ENCODE measurements at places on chromosomes 16 and 17.

GRCh38 chr16:75238132-75238852 lies 13.1 kb downstream of the BCAR1 start:
- no peak for DNase-seq

DNA sequence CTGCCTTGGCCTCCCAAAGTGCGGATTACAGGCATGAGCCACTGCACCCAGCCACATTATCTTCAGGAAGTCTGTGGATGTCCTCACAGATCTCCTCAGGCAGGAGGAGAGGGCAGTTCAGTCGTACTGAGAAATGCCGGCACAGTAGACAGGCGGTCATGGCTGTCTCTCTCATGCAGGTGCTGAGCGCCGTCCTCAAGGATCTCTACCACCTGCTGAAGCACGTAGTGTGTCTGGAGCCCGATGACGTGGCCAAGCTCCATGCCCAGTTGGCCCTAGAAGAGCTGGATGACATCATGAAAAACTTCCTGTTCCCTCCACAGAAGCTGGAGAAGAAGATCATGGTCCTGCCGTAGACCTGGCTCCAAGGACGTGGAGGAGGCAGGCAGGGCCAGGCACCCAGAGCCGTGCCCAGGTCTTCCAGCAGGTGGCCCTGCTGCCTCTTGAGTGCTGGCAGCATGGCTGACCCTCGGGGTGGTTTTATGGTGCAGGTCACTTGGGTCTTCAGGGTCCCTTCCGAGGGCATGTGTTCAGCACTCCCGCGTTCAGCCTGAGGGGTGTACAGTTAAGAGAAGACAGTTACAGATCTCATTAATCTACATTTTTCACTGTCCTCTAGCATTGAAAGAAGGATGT lies 22.0 kb upstream of the HAS3 start:
- DNase-seq, result no peak

- DNase-seq, result no peak
Measured at GRCh38 chr16:4591706-4592470, 22.8 kb downstream of the UBALD1 start.

DNA sequence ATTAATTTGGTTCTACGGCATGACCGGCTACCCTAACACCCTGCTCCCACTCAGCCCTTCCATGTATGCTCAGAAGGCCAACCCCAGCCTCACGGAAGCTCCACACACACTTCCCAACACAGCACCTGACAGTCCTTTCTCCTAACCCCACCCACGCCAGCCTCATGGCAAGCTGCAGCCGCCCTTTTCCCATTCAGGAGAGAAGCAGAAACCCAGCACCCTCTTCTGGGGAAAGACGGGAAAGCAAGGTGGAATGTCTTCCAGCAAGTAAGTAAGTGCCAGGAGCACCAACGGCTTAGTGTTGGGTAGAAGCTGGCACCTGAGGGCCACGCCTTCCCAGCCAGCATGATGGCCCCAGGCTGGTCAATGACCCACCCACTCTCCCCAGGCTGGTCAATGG lies 32.1 kb downstream of the ABR start:
- no peak for DNase-seq

DNA sequence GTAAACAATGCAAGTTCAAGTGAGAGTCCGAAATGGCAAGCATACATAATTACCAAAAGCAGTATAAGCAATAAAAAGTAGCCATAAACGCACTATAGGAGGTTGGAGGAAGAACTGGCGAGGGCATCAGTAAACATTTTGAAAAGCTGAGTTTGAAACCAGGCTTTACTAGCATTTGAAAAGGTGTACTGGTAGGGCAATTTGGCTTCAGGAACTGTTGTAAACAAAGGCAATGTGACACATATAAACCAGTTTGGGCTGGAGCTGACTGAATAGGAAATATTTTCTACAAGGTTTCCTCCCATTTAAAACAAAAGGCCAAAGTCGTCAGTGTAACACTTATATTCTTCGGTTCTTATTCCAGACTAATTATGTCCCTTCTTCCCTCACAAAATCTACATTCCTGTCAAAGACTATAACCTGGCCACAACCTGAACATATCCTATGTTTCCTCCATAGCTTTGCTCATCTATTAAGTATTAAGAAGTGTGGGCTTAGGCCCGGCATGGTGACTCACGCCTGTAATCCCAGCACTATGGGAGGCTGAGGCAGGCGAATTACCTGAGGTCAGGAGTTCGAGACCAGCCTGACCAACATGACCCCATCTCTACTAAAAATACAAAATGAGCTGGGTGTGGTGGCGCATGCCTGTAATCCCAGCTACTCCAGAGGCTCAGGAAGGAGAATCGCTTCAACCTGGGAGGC lies 7.8 kb downstream of the CBX1 start:
- DNase-seq, result no peak

DNA sequence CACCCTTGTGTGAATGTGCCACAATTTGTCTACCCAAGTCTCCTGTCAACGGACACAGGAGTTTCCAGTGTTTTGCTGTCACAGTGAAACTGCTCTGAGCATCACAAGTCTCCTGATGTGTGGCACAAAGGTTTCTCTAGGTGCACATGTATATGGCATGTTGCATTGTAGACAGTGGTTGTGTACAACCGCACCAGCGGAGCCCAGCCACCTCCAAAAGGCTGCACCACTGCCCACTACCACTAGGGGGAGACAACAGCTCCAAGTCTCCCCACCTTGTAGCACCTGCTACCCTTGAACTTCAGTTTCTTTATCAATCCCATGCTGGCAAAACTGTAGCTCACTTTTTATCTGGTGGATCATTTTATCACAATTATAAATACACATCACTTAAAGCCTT lies 95.5 kb upstream of the ZNF469 start:
- DNase-seq, result no peak

DNA sequence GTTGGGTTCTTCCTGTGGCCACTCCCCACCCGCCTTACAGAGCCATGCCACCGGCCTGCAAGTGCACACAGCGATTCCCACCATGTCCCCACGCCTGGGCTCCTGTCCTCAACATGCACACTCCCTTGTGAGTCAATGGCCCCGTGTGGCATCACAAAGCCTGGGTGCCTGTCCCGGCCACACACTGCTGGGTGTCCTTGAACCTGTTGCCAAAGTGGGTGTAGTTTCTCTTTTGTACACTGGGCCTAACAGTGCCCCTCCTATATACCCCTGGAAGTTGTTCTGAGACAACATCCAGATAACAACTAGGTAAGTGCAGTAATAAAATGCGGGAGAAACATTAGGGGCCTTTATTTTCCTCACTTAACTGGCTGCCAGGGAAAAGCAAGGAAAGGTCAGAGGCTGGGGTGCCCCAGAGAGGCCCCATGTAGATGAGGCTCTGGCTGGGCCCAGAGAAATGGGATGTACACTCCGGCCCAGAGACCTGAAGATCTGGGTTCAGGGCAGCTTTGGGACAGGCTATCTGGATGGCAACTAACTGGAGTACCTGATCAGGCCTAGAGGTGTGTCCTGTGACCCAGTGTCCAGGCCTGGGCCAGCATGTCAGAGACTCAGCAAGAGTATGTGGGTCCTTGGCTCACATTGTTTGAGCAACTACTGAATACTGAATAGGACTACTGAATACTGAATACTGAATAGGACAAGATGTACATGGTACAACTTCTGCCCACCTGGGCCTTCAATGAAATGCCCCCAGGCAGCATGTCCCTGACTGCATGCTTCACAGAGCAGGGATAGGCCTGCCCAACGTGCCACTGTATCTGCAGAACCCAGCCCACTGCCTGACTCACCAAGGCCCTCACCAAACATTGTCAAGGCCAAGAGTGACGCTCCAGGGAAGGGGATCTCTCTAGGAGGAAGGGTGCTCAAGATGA lies 8.3 kb downstream of the ABCC3 start:
- no peak for DNase-seq

All from T-cell (primary cell).